ENCODE measurements at places on chromosomes 4 and X.

DNA sequence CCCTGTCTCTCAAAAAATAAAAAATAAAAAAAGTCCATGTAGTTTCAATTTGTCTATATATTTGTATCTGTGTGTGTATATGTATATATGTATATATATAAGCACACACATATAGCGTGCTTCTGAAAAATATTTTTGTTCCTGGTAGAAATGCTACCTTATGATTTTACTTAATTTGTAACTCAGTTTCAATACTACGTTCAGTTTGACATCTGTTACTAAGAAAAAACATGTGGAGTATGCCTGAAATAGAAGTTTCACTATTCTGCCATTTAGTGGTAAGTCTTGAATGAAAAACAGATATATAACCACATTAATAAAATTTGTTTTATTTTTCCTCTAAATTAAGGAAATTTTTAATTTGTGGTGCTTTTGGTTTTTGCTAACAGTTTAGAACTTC, 14.2 kb downstream of the FSTL5 start:
- H3K27me3 ChIP-seq, result no peaks in the 10 kb centered on the region
- no peak overlapping the region for H3K27ac ChIP-seq
- no peaks in the 10 kb centered on the region for H3K36me3 ChIP-seq
- no peaks in the 10 kb centered on the region for H3K4me1 ChIP-seq
- no peak for DNase-seq

DNA sequence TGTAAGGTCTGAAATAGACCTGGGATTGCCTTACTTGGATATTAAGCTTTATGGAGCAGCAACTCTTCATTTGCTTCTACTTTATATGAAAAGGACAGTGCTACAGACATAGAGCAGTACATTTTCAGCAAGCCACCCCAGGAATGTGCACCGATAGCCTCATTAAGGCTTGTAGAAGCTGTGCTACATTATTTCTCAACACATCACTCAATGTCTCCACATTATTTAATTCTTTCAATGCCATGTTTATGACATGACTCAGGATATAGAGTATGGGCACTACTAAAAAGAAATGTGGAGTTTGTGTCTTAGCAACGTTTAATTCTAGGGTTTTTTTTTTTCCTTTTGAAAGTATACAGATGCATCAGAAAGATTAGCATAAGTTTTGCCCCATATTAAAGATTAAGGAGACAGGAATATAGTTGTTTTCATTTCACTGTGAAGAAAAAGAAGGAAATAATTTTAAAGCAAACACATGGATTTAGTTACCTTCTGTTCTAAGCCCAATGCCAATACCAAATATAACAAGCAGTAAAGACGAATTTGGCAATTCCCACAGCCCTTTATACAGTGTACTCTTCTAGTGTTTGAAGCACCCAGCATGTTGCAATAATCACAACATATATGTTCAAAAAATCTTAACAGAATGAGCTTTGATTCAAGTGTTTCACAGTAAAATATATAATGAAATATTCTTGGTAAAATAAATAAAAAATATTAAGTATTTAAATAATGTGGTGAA, 2140.1 kb upstream of the AGA start:
- H3K4me1 ChIP-seq, result no peaks in the 10 kb centered on the region
- no peaks in the 10 kb centered on the region for H3K27me3 ChIP-seq
- H3K4me3 ChIP-seq, result no peak overlapping the region
- DNase-seq, result no peak

- H3K27ac ChIP-seq, result no peak overlapping the region
- H3K4me3 ChIP-seq, result no peak overlapping the region
- no peaks in the 10 kb centered on the region for H3K4me1 ChIP-seq
- H3K36me3 ChIP-seq, result no peaks in the 10 kb centered on the region
Observed at GRCh38 chr4:56215901-56216300, 171.4 kb downstream of the AASDH start.

GRCh38 chr4:3266076-3266475, 17.1 kb downstream of the MSANTD1 start:
- H3K36me3 ChIP-seq, result no peaks in the 10 kb centered on the region
- H3K4me3 ChIP-seq, result no peak overlapping the region
- no peak for DNase-seq
- no peaks in the 10 kb centered on the region for H3K27me3 ChIP-seq

- DNase-seq, result no peak
- no peak overlapping the region for H3K27ac ChIP-seq
- H3K4me3 ChIP-seq, result no peak overlapping the region
- H3K27me3 ChIP-seq, result no peaks in the 10 kb centered on the region
- H3K4me1 ChIP-seq, result no peaks in the 10 kb centered on the region
Observed at GRCh38 chr4:70337886-70338420, 3.2 kb downstream of the CABS1 start.

DNA sequence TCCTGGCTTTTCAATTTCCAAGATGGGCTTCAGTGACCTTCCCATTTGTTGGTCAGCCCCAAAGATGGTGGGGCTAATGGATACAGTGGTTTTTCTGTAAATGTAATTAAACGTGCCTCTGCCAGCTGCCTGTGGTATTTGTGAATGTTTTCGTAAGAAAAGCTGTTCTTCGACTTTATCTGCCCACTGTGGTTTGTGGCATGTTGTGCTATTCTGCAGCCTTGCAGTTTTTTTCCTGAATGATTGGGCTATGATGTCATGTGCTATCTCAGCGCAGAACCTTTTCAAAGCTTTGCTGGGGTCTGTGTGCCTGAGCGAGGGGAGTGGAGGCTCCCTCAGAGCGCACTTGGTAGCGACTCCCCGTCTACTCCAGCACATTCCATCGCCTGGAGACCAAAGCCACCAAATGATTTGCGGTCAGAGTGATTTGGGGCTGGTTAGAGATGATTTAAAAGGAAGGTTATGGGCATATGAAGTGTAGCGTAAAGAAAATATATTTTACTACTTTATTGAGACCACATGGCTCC, 137.5 kb downstream of the PALLD start:
- DNase-seq, result no peak
- peak overlapping the region; percentile 33 for H3K4me3 ChIP-seq
- peak overlapping the region; percentile 65 for H3K27ac ChIP-seq
- no peaks in the 10 kb centered on the region for H3K36me3 ChIP-seq
- peaks cover 38% of the 10 kb centered on the region for H3K4me1 ChIP-seq
- H3K27me3 ChIP-seq, result no peaks in the 10 kb centered on the region

- H3K36me3 ChIP-seq, result no peaks in the 10 kb centered on the region
- DNase-seq, result no peak
- H3K27ac ChIP-seq, result no peak overlapping the region
Observed at GRCh38 chr4:118033148-118034052, 886 bp upstream of the NDST3 start.
